ENCODE measurements at places on chromosomes 7 and 10.

- no peak for DNase-seq
Measured at GRCh38 chr10:92678206-92678605, 11.5 kb upstream of the HHEX start.

DNA sequence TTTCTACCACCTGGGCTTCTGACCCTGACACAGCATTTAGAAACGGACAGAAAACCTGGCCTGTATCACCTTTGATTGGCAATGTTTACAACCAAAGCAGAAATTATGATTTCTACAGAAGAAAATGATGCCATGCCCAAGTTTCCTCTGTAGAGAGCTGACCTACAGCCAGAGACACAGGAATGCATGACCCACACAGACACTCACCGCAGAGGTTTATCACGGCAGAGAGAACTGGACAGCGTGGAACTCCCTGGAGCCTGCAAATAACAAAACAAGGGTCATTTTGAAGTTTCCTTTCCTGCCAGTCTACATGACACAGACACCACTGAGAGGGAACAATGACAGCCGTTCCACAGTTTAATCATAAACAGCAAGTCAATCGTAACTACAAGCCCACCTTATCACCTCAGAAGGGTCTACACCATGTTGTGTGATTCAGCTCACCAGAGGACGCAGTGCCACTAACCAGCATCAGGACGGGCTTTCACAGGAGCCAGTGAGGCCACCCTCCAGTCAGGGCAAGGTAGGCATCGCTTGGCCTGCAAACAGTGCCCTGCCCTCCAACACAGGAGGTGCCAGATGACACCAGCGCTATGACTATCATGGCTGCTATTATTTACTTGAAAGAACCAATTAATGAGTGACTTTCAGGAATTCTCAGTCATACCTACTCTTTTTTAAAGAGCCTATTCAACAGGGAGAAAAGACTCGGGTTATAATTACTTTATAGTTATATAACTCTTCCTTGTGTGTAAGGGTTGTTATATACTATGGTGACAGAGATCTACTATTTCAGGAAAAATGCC is 139.9 kb downstream of the TNS3 start:
- no peak for DNase-seq

DNA sequence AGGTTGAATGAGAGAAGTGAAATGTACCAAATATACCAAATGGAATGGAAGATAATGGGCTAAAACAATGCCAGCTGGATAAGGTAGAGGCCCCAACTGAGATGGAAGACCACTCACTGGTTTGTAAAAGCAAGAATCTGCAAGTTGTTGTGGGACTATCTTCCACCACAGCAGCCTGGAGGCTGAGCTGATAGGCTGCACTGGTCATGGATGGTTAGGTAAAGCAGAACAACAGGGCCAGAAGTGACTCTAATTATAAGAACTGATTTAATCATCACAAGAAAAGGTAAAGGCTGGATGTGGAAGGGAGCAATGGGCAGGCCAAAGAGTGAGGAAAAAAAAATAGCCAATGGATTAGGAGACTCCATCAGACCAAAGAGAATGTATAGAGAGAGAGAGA is 11.8 kb downstream of the TFEC start:
- DNase-seq = no peak

GRCh38 chr7:32298408-32299132 is 191.6 kb downstream of the LSM5 start:
- DNase-seq = no peak

DNA sequence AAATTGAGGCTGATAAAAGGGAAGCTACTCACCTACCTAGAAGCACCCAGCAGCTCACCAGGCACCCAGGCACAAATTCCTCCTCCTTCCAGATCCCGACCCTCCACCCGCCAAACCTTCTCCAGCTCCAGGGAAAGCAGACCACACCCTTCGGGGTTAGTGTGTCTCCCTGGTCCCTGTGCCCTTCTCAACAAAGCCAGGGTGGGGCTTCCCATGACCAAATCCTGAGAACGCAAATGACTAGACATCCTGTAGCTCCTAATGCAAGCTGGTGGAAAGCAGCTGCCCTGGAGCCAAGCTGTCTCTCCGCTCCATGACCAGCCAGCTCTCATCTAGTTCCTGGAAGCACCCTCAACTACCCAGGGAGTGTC is 4.4 kb downstream of the TBX20 start:
- no peak for DNase-seq

DNA sequence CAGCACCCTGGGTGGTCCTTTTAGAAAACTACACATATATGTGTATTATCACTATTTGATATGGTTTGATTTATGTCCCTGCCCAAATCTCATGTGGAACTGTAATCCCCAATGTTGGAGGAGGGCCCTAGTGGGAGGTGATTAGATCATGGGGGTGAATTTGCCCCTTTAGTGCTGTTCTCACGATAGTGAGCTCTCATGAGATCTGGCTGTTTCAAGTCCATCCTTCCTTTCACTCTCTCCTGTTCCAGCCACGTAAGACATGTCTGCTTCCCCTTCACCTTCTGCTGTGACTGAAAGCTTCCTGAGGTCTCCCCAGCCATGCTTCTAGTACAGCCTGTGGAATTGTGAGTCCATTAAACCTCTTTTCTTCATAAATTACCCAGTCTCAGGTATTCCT is 37.3 kb downstream of the DOCK4 start:
- no peak for DNase-seq

GRCh38 chr10:110336111-110336721 is 31.5 kb upstream of the SMNDC1 start:
- no peak for DNase-seq

DNA sequence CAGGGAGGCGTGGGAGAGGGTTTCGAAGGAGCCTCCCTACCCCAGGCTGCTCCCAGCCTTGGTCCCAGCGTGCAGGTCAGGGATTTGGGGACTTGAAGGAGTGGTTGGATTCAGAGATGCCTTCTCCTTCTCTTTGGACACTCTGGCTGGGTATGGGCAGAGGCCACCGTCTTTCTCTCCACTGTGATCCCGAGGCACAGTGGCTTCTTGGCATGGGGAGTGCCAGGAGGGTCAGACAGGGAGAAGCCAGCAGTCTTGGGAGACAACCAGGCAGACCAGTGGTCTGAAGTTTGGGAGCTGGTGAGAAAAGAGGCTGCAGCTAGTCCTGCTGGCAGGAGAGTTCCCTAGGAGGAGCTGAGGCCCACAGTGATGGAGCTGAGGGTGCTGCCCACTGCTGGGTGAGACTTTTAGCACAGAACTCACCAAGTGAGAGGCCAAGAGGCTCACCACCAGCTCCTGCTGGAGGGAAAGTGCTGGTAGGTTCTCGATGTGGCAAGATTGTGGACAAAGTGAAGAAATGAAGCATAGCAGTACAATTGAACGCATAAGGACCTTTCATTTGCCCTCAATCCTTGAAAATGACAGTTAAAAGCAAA is 35.2 kb upstream of the WDFY4 start:
- no peak for DNase-seq

GRCh38 chr7:44986218-44987053 is 7.6 kb upstream of the MYO1G start:
- DNase-seq = peak; percentile 97

GRCh38 chr10:122251459-122252255 is 19.4 kb upstream of the BTBD16 start:
- no peak for DNase-seq

GRCh38 chr10:52668024-52668423 is 104.6 kb downstream of the MBL2 start:
- no peak for DNase-seq

DNA sequence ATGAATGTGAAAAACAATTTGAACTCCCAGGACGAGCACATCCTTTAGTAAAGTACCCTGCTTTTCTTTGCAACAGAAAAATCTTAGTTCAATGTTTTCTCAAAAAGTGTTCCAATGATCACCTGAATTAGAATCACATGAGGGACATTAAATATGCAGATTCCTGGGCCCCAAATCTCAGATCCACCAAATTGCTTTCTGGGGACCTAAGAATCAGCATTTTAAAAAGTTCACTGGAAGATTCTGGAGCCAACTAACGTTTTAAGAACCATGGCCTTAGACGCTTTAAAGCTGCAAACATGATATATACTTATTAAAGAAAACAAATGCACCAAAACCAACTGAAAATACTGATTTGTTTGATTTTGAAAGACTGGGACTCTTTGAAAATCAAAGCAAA is 143.4 kb upstream of the TMEM168 start:
- DNase-seq = no peak

GRCh38 chr7:45586542-45587520 is 12.7 kb downstream of the ADCY1 start:
- DNase-seq = no peak

GRCh38 chr10:123269675-123270074 is 115.5 kb downstream of the BUB3 start:
- DNase-seq = no peak

GRCh38 chr7:5470167-5470532 is 46.5 kb upstream of the TNRC18 start:
- DNase-seq = no peak

GRCh38 chr7:157205438-157205837 is 66.7 kb downstream of the UBE3C start:
- DNase-seq = no peak

GRCh38 chr7:137881607-137882260 is 35.0 kb upstream of the DGKI start:
- DNase-seq = no peak

- no peak for DNase-seq
Measured at GRCh38 chr7:140691376-140692045, 5.0 kb upstream of the NDUFB2 start.

DNA sequence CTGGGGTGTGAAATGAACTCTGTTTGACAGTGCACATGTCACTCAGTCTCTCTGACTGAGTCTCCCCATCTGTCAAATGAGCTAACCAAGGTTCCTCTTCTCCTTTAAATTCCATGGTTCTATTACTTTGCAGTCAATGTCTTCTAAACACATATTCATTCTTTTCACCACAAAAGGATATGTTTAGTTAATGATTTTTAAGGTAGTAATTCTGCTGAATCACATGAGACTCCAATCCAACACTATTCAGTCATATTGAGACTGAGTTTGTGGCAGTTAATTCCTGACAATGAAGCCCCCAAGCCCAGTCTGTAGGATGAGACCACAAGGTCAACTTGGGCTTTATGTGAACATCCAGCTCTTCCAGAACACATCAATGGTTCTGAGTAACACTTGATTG is 85.3 kb downstream of the CALN1 start:
- DNase-seq = no peak

DNA sequence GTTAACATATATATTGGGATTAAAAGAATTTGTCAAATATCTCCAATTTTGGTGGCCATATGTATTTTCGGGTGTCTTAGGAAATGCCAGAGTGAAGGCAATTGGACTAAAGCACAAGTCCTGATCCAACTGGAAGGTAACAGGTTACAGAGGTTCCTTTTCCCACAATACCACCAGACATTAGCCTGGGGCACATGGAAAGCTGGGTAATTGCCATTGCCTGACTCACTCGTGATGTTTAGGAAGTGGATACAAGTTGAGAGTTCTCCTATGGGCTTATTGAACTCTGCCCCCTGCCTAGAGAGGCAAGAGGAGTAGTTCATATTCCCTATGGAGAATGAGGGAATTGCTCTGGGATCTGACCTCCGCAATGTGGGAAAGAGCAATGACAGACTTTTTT is 5.7 kb downstream of the DNAH11 start:
- DNase-seq = no peak

GRCh38 chr7:5574770-5575269 is 151.2 kb upstream of the TNRC18 start:
- DNase-seq = no peak

All from CD8-positive, alpha-beta T cell (primary cell).